ENCODE measurements at places on chromosomes 12 and 14.
A peak's percentile ranks its signal among the peaks of the same experiment; 100 is the strongest.

DNA sequence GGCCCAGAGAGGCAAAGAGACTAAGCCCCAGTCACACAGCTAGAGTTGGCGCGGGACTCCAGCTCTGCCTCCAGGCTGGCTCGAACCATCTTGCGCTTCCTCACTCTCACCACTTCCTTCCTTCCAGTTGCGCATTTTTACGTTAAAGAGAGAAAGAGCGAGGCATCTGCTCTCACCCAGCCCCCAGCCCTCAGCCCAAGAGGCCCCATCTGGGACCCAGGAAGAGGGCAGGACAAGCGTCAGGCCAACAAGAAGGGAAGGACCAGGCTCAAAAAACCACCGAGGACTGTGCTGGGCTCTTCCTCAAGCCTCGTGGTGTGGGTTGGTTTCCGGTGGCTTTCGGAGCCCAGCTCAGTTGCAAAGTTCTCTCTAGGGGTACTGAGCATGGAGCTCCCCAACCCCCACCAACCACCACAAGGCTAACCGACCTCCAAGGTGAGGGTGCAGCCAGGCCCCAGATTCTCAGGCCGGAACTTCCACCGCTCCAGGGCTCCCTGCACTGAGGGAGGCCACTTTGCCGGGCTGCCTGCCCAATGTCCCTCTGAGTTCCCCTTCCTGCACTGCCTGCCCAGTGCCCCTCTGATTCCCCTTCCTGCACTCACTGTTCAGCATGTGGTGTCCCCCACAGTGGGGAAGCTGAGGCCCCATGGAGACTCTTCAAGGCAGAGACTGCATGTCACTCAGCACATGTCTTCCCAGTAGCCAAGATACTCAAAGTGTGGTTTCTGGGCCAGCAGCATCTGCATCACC lies 35.9 kb downstream of the TESC start:
- DNase-seq: no peak

- no peak for DNase-seq
Observed at GRCh38 chr12:31215518-31216232, 110.3 kb downstream of the SINHCAF start.

DNA sequence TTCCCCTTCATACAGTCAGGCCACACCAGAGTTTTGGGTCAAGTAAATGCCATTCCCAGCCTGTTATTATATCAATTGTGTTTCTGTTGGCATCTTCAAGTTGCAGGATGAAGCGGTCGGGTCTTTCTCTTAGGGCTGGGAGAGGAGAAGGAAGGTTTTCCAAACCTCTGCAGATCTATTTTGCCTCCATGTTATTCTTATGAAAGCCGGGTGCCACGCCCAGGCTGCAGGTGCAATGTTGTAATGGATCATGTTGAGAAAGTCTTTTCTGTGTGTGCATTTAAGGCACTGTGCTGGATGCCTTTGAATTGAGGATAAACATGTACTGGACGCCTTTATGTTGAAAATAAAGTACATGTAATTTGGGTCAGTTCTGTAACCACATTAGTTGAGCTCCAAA lies 164.4 kb upstream of the HIF1A start:
- DNase-seq: no peak

GRCh38 chr14:89486505-89486904 lies 69.5 kb upstream of the FOXN3 start:
- DNase-seq: no peak

GRCh38 chr12:97048421-97049035 lies 141.5 kb downstream of the NEDD1 start:
- no peak for DNase-seq

DNA sequence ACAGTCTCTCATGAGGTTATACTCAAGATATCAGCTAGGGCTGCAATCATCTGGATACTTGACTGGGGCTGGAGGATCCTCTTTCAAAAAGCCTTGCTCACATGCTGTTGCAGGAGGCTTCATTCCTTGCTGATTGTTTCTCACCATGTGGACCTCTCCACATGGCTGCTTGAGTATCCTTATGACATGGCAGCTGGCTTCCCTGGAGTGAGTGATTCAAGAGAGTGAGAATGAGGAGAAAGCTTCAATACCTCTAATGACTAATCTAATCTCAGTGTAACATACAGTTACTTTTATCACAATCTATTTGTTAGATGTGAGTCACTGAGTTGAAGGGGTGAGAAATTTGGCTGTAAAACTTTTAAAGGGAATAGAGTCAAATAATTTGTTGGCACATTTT lies 14.4 kb upstream of the SDR39U1 start:
- no peak for DNase-seq

- DNase-seq: no peak
Observed at GRCh38 chr14:91398707-91399106, 18.9 kb downstream of the CCDC88C start.

GRCh38 chr14:105627701-105628100 lies 101.3 kb downstream of the TMEM121 start:
- no peak for DNase-seq

GRCh38 chr12:78863482-78864402 lies 832 bp upstream of the SYT1 start:
- peak; percentile 24 for DNase-seq

- DNase-seq: no peak
Observed at GRCh38 chr12:96218989-96219678, 25.0 kb downstream of the ELK3 start.

GRCh38 chr12:9103050-9103849 lies 12.5 kb downstream of the A2M start:
- no peak for DNase-seq

DNA sequence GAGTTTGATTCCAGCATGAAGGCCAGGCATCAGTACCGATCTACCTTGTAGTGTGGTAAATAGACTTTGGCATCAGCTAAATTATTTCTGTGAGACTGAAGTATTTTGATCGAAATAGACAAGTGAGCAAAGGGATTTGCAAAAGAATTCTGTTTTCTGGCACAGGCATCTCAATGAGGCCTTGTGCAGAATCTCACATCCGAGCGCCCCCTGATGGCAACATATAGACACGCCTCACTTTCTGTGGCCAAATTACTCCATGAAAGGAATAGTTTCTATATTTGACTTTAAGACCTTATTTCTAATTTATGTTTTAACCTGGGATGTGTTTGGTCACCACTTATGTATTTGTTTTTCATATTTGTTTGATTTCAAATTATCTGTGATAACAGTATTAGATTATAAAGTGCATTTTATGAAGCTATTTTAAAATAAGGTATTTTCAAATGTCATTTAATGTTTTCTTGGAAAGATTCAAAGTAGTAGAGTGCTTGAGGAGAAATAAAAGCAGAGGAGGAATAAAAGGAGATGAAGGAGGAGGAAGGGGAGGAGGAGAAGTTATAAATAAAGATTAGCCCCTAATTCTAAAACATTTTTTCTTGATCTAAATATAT lies 731.9 kb downstream of the NRXN3 start:
- peak; percentile 56 for DNase-seq

- no peak for DNase-seq
Observed at GRCh38 chr12:109950625-109951024, 45.5 kb downstream of the GIT2 start.

Data from EH (cell line).